Endodermal cell (in vitro differentiated cells): ENCODE measurements at places on chromosomes 1 and 21. TPM values are rescaled to one million over a fixed set of nuclear protein-coding genes. Genes with fewer than 3 reads are reported as not detected.

- no peak overlapping the region for H3K27ac ChIP-seq
- no peaks in the 10 kb centered on the region for H3K36me3 ChIP-seq
- no peak for DNase-seq
- no peak overlapping the region for H3K4me3 ChIP-seq
- no peaks in the 10 kb centered on the region for H3K27me3 ChIP-seq
Observed at GRCh38 chr1:117638759-117639158, 32.9 kb downstream of the TENT5C start.

Gene FAM72A
- 9.0 to 16.4 TPM (median 15.8 TPM) in 3 replicates for total RNA-seq

Gene HTR1D
- total RNA-seq, result 3.0 and 4.1 TPM in 2 replicates

Gene CELA2A
- total RNA-seq, result not detected in 3 replicates

GRCh38 chr1:7568901-7569524 is 202.1 kb upstream of the VAMP3 start:
- peaks cover 5% of the 10 kb centered on the region for H3K4me1 ChIP-seq
- no peak overlapping the region for H3K27ac ChIP-seq

Gene C8A
- total RNA-seq, result not detected in 3 replicates

- no peak overlapping the region for H3K4me3 ChIP-seq
- no peaks in the 10 kb centered on the region for H3K27me3 ChIP-seq
- no peak for DNase-seq
- H3K4me1 ChIP-seq, result no peaks in the 10 kb centered on the region
- peak overlapping the region; percentile 32 for H3K27ac ChIP-seq
Observed at GRCh38 chr1:2086446-2087078, 36.4 kb downstream of the PRKCZ start.

- no peaks in the 10 kb centered on the region for H3K27me3 ChIP-seq
- no peak for DNase-seq
- no peak overlapping the region for H3K4me3 ChIP-seq
- no peaks in the 10 kb centered on the region for H3K4me1 ChIP-seq
- no peak overlapping the region for H3K27ac ChIP-seq
Observed at GRCh38 chr1:21251773-21252471, 38.3 kb downstream of the ECE1 start.

Gene CELA2B
- not detected in 2 replicates for total RNA-seq

DNA sequence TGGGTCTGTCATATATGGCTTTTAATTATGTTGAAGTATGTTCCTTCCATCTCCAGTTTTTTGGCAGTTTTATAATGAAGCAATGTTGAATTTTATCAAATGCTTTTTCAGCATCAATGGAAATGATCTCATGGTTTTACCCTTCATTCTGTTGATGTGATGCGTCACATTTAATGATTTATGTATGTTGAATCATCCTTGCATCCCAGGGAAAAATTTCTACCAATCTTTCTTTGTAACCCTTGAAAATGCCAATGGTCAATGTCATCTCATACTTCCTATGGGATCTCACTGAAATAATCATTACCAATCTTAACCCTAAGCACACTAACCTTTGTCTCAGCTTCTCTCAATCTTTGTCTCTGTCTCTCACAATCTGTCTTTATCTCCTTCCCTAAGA is 1004.0 kb downstream of the KCNT2 start:
- H3K27ac ChIP-seq, result no peak overlapping the region
- no peaks in the 10 kb centered on the region for H3K4me1 ChIP-seq
- no peaks in the 10 kb centered on the region for H3K27me3 ChIP-seq
- H3K36me3 ChIP-seq, result no peaks in the 10 kb centered on the region
- no peak for DNase-seq

- H3K4me1 ChIP-seq, result no peaks in the 10 kb centered on the region
- no peak overlapping the region for H3K4me3 ChIP-seq
- no peak for DNase-seq
- H3K27ac ChIP-seq, result no peak overlapping the region
- H3K27me3 ChIP-seq, result no peaks in the 10 kb centered on the region
- no peaks in the 10 kb centered on the region for H3K36me3 ChIP-seq
Observed at GRCh38 chr1:44946725-44947062, 39.7 kb downstream of the EIF2B3 start.

Gene TMPRSS3
- total RNA-seq, result not detected in 2 replicates

DNA sequence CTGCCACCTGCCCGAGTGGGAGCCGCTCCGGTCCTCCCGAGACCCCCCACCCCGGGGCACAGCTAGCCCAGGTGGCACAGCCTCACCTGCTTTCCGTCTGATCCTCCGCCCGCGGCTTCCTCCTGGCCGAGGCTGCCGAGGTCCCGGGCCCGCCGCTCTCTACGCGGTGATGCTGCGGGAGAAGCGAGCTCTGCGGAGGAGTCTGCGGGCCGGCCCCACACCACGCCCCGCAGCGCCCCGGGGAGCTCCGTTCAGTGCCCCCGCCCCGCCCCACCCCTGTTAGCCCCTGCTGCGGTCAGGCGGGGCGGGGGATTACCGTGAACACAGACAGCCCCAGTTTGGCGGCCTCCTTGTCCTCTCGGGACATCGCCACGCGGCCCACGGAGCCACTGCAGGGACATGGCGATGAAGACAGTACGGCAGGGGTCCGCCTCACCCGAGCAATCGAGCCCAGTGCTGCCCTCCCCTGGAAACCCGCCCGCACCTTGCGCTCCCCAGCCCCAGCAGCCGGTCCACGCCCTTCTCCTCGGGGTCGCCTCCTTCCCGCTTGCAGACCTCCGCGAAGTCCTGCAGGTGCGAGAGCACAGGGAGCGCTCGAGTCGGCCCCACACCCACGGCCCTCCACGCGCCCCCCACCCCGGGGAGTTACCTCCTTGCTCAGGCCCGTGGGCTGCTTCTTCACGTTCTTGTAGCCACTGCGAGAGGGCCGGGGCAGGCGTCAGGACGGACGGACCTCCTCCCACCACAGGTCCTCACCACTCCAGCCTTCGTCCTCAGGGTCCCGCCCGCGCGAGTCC is 933 bp downstream of the C1orf35 start:
- peak overlapping the region; percentile 80 for H3K4me3 ChIP-seq
- no peaks in the 10 kb centered on the region for H3K27me3 ChIP-seq
- H3K4me1 ChIP-seq, result peaks cover 5% of the 10 kb centered on the region
- no peak overlapping the region for H3K27ac ChIP-seq
- peaks cover 47% of the 10 kb centered on the region for H3K36me3 ChIP-seq
- peak; percentile 89 for DNase-seq

Gene MMEL1
- 0.42 and 0.45 TPM in 2 replicates for total RNA-seq

Gene SLAMF6
- total RNA-seq, result not detected in 2 replicates

Gene CATSPERE
- total RNA-seq, result 0.33 to 0.34 TPM (median 0.33 TPM) in 3 replicates

DNA sequence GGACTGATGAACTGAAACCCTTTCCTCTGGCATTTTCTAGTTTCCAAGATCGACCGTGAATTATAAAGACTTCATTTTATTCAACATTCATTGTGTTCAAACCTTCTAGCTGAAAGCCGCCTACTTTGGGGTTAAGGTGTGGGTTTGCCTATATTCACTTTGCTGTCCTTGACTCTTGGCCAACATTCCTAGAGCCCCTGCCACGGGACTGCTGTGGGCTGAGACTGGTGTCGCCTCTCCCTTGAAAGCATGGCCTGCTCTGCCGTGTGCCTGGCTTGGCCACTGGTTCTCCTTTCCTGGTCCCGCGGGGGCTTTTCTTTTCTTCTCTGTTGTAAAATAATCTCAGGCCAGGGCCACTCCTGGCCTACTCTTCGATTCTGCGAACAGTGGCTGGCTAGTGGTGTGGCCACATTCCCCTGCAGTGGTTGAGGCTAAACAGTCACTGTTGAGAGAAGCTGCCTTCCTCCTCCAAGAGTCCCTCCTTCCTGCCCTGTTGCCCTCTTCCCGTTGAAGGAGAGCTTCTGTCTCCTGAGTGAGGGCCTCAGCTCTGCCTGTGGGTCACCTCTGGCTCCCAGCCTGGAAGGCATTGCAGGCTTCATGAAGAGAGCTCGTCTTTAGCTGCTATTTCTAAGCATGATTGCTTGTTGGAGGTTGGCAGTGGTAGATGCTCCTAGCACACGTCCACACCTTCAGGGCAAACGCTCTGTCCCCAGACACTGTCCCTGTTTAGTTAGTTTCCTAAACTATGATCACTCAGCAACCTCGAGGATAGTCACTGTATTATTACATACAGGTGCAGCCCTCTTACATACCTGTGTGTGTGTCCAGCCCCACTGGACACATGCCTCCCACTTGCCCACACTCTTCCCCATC is 80.5 kb downstream of the GALNT2 start:
- no peaks in the 10 kb centered on the region for H3K27me3 ChIP-seq
- no peaks in the 10 kb centered on the region for H3K4me1 ChIP-seq
- no peak overlapping the region for H3K4me3 ChIP-seq
- H3K27ac ChIP-seq, result no peak overlapping the region

Gene NOTCH2NLA
- total RNA-seq, result 19.0 and 23.9 TPM in 2 replicates

DNA sequence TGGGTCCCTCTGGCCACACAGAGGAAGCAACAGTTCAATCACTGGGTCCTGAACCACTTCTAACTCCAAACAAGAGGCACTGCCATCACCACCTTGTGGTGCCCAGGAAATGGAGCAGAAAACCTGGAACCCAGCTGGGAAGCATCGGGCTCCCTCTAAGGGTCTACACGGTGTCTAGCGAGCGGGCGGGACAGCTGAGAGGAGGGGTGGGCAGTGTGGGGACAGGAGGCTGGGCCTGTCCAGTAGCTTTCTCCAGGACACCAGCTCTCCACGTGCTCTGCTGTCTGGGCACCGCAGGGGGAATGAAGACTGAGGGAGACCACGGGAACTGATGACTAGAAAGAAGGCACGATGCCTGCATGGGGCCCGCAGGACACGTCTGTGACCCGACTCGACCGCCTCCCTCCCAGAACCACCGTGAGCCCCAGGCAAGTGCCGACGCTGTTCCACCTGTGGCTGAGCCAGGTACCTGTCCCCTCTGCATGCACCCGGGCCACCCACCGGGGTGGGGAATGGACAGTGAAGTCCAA is 5.4 kb upstream of the PRDM15 start:
- DNase-seq, result peak; percentile 35
- no peak overlapping the region for H3K27ac ChIP-seq
- H3K4me3 ChIP-seq, result no peak overlapping the region
- H3K27me3 ChIP-seq, result no peaks in the 10 kb centered on the region
- H3K36me3 ChIP-seq, result no peaks in the 10 kb centered on the region
- no peaks in the 10 kb centered on the region for H3K4me1 ChIP-seq

Gene OR10Z1
- not detected in 2 replicates for total RNA-seq

- no peak for DNase-seq
- no peaks in the 10 kb centered on the region for H3K4me1 ChIP-seq
- H3K4me3 ChIP-seq, result no peak overlapping the region
- H3K27me3 ChIP-seq, result no peaks in the 10 kb centered on the region
- no peaks in the 10 kb centered on the region for H3K36me3 ChIP-seq
- no peak overlapping the region for H3K27ac ChIP-seq
Observed at GRCh38 chr1:170932236-170932635, 3.1 kb upstream of the MROH9 start.

DNA sequence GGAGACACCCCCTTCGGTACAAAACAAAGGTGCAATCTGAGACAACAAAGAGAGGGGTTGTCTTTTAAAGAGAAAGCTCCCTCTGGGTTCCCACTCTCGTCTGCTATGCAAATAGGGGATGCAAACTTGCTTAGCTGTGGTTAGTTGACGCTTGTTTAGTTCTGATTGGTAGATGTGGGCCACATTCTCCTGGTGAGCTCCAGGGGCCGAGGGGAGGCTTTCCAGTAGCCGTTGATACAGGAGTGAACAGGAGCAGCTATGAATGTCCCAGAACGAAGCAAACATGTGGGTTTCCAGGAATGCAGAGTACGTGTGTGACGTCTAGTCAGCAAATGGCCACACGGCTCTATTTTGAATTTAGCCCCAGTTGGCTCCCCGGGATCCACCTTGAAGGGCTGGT is 14.7 kb downstream of the TFF2 start:
- no peaks in the 10 kb centered on the region for H3K27me3 ChIP-seq
- H3K4me1 ChIP-seq, result no peaks in the 10 kb centered on the region
- no peak overlapping the region for H3K4me3 ChIP-seq
- no peak overlapping the region for H3K27ac ChIP-seq
- no peaks in the 10 kb centered on the region for H3K36me3 ChIP-seq

Gene ABCD3
- total RNA-seq, result 28.1 and 29.4 TPM in 2 replicates

Gene KRTAP21-2
- total RNA-seq, result not detected in 2 replicates

GRCh38 chr1:212415107-212415841 is 588 bp upstream of the PACC1 start:
- peaks cover 21% of the 10 kb centered on the region for H3K36me3 ChIP-seq
- no peak overlapping the region for H3K27ac ChIP-seq
- H3K27me3 ChIP-seq, result no peaks in the 10 kb centered on the region
- H3K4me1 ChIP-seq, result peaks cover 4% of the 10 kb centered on the region
- H3K4me3 ChIP-seq, result peak overlapping the region; percentile 84

GRCh38 chr1:60699325-60699724 is 383.0 kb upstream of the NFIA start:
- H3K4me3 ChIP-seq, result no peak overlapping the region
- no peak overlapping the region for H3K27ac ChIP-seq
- H3K4me1 ChIP-seq, result no peaks in the 10 kb centered on the region

DNA sequence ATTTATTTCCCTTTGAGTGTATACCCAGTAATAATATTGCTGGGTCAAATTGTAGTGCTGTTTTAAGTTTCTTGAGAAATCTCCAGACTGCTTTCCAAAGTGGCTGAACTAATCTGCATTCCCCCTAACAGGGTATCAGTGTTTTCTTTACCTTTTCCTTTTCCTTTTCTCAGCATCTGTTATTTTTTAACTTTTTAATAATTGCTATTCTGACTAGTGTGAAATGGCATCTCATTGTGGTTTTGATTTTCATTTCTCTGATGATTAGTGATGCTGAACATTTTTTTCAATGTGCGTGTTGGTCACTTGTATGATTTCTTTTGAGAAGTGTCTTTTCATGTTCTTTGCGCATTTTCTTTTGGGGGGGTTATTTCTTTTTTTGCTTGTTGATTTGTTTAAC is 374.9 kb upstream of the BRINP3 start:
- H3K4me1 ChIP-seq, result no peaks in the 10 kb centered on the region
- H3K4me3 ChIP-seq, result no peak overlapping the region
- no peaks in the 10 kb centered on the region for H3K36me3 ChIP-seq
- DNase-seq, result no peak
- H3K27ac ChIP-seq, result no peak overlapping the region
- H3K27me3 ChIP-seq, result no peaks in the 10 kb centered on the region
